ENCODE measurements at places on chromosomes 6 and 20. TPM values are rescaled to one million over a fixed set of nuclear protein-coding genes. Genes with fewer than 3 reads are reported as not detected.

DNA sequence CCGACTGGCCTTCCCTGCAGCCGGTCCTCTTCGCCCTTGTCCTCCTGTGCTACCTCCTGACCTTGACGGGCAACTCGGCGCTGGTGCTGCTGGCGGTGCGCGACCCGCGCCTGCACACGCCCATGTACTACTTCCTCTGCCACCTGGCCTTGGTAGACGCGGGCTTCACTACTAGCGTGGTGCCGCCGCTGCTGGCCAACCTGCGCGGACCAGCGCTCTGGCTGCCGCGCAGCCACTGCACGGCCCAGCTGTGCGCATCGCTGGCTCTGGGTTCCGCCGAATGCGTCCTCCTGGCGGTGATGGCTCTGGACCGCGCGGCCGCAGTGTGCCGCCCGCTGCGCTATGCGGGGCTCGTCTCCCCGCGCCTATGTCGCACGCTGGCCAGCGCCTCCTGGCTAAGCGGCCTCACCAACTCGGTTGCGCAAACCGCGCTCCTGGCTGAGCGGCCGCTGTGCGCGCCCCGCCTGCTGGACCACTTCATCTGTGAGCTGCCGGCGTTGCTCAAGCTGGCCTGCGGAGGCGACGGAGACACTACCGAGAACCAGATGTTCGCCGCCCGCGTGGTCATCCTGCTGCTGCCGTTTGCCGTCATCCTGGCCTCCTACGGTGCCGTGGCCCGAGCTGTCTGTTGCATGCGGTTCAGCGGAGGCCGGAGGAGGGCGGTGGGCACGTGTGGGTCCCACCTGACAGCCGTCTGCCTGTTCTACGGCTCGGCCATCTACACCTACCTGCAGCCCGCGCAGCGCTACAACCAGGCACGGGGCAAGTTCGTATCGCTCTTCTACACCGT, 6.1 kb downstream of the UBD start:
- peak; percentile 71 for DNase-seq

DNA sequence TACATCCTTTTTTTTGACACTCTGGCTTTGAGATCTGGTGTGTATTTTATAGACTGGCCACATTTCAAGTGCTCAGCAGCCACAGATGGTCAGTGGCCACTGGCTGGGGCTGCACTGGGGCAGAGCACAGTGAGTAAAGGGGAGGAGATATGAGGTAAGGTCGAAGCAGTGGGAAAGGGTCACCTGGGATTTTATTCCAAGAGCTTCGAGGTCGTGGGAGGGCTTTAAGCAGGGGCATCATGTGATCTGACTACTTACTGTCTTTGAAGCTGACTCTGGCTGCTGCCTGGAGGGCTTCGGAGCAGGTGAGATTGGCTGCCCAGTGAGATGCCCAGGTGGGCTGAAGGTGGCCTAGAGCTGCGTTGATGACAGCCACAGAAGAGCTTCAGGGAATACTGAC, 6.7 kb downstream of the C20orf203 start:
- no peak for DNase-seq

GRCh38 chr6:37495244-37495934, 4.3 kb downstream of the CCDC167 start:
- DNase-seq = no peak

- DNase-seq = no peak
Measured at GRCh38 chr6:30836431-30836866, 47.9 kb upstream of the DDR1 start.

DNA sequence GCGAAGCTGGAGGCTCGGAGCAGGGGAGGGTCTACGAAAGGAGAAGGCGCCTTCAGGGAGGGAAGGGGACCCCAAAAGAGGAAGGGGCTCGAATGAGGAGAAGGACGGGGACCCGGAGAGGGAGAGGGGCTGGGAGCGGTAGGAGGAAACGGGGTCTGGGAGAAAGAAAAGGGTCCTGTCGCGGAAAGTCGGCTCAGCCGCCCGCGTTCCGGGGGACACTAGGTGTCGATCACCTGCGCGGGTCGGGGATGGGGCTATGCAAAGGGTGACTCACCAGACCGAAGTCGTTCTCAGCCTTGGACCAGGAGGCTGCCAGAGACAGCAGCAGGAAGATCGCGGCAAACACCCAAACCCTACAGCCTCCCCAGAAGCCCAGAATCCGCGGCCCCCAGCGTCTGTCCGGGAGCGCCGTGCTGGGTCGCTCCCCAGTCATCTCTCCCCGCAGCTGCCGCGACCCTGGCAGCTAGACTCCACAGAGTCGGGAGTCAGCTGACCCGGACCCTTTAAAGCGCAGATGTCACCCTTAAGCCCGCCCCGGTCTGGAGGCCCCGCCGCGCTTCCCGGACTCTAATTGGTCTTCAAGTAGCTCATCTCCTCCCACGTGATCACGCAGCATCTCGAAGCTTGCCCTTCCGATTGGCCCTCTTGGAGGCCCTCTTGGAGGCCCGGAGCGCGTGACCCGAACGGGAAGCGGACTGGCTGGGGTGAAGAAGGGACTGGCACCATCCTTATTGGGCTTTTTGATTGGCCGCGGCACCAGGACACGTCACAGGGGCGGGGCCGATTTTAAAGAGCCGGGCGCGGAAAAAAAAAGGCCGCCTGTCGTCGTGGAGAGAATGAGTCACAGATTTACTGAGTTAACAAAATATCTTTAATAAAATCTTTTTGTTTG, at the start of gene NEU1:
NEU1 (minus strand) TSS at position 478 of the 892 bp plus-strand sequence; CDS start at position 433, 45 bp downstream.
- peak; percentile 92 for DNase-seq

DNA sequence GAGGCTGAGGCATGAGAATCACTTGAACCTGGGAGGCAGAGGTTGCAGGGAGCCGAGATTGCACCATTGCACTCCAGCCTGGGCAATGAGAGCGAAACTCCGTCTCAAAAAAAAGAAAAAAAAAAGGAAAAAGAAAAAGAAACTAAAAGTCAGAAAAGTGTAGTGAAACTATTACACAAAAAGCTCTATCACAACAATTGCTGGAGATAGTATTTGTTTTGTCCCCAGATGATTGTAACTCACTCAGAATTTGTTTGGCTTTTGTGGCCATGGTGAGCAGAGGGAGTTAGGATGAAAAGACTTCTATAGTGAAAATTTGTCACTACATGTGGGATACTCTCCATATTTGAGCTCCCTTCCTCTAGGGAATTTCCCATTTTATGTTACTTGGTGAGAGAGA, 5.2 kb upstream of the GOPC start:
- no peak for DNase-seq

DNA sequence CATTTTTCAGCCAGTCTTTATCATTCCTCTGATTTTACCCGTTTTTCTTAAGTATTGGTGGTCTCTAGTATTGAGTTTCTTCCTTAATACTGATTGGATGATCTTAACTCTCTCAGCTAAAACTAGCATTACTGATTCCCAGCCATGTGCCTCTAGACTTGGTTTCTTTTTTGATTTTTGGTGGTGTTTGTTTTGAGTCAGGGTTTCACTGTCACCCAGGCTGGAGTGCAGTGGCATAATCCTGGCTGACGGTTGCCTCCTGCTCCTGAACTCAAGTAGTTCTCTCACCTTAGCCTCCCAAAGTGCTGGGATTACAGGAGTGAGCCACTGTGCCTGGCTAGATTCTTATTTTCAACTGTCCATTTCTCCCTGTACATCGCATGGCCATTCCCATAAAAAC, 24.9 kb downstream of the DPPA5 start:
- no peak for DNase-seq

Gene TCF21
- total RNA-seq = not detected

Gene LGSN
- not detected for total RNA-seq

Gene PLCB1
- total RNA-seq = 8.1 TPM
